ENCODE measurements at places on chromosomes 5 and 9. TPM values are rescaled to one million over a fixed set of nuclear protein-coding genes. Genes with fewer than 3 reads are reported as not detected.

- no peak overlapping the region for H3K27ac ChIP-seq
- no peaks in the 10 kb centered on the region for H3K36me3 ChIP-seq
- peaks cover 44% of the 10 kb centered on the region for H3K4me1 ChIP-seq
- DNase-seq, result no peak
Measured at GRCh38 chr9:87567983-87568382, 70.3 kb downstream of the DAPK1 start.

DNA sequence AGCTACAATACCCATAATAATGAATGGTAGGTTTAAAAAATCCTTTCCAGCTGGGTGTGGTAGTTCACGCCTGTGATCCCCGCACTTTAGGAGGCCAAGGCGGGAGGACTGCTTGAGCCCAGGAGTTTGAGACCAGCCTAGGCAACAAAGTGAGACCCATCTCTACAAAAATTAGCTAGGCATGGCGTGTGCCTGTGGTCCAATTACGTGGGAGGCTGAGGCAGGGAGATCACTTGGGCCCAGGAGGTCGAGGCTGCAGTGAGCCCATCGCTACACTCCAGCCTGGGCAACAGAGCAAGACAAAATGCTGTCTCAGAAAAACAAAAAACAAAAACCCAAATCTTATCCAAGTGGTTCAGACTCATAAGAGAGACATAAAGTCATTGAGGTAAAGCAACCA, 33.8 kb upstream of the SLC6A3 start:
- peaks cover 73% of the 10 kb centered on the region for H3K4me1 ChIP-seq
- DNase-seq, result no peak
- H3K36me3 ChIP-seq, result peaks cover 82% of the 10 kb centered on the region
- peak overlapping the region; percentile 49 for H3K27ac ChIP-seq
- no peaks in the 10 kb centered on the region for H3K27me3 ChIP-seq

DNA sequence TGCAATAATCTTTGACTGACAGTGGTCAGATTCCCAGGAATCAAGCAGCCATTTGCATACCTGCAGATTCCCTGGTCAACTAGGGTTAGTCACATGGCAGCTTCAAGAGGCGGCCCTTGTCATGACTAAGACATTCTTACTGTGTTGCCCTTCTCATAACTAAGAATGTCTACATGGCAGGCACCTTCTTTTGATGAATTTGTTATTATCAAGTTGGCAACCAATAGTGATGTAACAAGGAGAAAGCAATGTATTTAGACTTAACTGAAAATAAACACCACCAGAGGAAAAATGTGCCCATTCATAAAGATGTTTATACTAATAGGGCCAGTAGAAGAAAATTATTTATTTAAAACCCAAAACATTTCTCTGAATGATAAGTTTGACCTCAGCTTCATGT, 215.6 kb downstream of the TLE1 start:
- no peak overlapping the region for H3K27ac ChIP-seq
- no peak overlapping the region for H3K4me3 ChIP-seq
- DNase-seq, result no peak
- no peaks in the 10 kb centered on the region for H3K27me3 ChIP-seq
- H3K36me3 ChIP-seq, result no peaks in the 10 kb centered on the region

GRCh38 chr9:82560457-82560904, 502.5 kb downstream of the RASEF start:
- H3K4me1 ChIP-seq, result no peaks in the 10 kb centered on the region
- H3K4me3 ChIP-seq, result no peak overlapping the region
- DNase-seq, result peak; percentile 49
- H3K27ac ChIP-seq, result no peak overlapping the region
- H3K27me3 ChIP-seq, result no peaks in the 10 kb centered on the region
- no peaks in the 10 kb centered on the region for H3K36me3 ChIP-seq

- H3K27me3 ChIP-seq, result no peaks in the 10 kb centered on the region
- DNase-seq, result no peak
- no peak overlapping the region for H3K4me3 ChIP-seq
- H3K4me1 ChIP-seq, result no peaks in the 10 kb centered on the region
Measured at GRCh38 chr9:100725371-100725770, 147.5 kb downstream of the CAVIN4 start.

GRCh38 chr5:102554728-102555127, 55.9 kb upstream of the SLCO6A1 start:
- H3K27ac ChIP-seq, result no peak overlapping the region
- no peaks in the 10 kb centered on the region for H3K4me1 ChIP-seq
- no peaks in the 10 kb centered on the region for H3K36me3 ChIP-seq

DNA sequence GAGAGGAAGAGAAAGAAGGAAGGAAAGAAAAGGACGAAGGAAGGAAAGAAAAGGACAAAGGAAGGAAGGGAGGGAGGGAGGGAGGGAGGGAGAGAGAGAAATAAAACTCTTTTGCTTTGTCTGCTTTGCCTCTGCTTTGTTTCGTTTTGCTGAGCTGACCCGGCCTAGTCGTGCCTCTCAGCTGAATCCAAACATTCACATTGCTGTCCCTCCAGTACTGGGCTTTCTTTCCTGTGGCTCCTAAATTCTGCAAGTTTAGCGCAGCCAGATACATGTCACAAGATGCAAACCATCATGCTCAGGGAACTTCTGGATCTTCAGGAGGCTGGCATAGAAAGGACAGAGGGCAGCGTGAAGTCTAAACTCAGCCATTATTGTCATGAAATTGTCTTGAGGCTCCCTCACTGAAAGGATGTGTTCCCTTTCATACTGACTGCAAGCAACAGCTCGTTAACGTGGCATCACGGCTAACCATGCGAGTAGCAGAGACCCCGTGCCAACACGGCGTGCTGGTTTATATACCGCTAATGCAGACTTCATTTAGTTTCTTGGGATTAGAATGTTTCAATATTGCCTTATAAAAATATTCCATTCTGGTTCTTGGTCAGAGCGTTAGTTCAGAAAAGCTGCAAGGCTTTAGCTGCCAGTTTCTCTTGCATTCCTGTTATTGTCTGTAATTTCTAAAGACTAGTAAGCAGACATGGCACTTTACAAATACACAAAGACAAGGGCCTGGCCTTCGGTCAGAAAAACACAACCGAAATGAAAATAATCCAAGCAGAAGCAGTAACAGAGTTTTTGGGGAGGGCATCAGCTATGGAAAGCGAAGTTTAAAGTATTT, 94.2 kb downstream of the TMEM174 start:
- no peak overlapping the region for H3K27ac ChIP-seq
- no peaks in the 10 kb centered on the region for H3K4me1 ChIP-seq
- H3K4me3 ChIP-seq, result no peak overlapping the region
- no peaks in the 10 kb centered on the region for H3K36me3 ChIP-seq

- H3K4me1 ChIP-seq, result peaks cover 4% of the 10 kb centered on the region
- DNase-seq, result no peak
- H3K27ac ChIP-seq, result no peak overlapping the region
- H3K27me3 ChIP-seq, result no peaks in the 10 kb centered on the region
Measured at GRCh38 chr5:178548746-178549145, 41.4 kb downstream of the COL23A1 start.

- no peak for DNase-seq
- H3K27ac ChIP-seq, result peak overlapping the region; percentile 25
- H3K4me1 ChIP-seq, result peaks cover 19% of the 10 kb centered on the region
- no peaks in the 10 kb centered on the region for H3K27me3 ChIP-seq
Measured at GRCh38 chr5:14167211-14167845, 24.2 kb downstream of the TRIO start.

DNA sequence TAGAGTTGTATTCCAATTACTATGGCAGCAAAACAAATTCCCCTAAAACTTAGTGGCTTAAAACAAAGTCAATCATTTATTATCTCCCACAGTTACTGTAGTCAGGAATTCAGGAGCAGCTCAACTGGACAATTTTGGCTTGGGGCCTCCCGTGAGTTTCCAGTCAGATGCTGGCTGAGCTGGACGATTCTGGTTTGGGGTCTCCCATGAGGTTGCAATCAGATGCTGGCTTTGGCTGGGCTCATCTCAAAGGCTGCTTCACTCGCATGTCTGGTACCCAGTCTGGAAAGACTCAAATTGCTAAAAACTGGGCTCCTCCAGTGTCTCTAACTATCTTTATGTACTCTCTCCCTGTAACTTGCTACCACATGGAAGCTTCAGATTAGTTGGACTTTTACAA, 130.1 kb downstream of the C5orf15 start:
- no peaks in the 10 kb centered on the region for H3K36me3 ChIP-seq
- no peaks in the 10 kb centered on the region for H3K4me1 ChIP-seq
- no peak overlapping the region for H3K27ac ChIP-seq
- H3K27me3 ChIP-seq, result no peaks in the 10 kb centered on the region
- no peak overlapping the region for H3K4me3 ChIP-seq

DNA sequence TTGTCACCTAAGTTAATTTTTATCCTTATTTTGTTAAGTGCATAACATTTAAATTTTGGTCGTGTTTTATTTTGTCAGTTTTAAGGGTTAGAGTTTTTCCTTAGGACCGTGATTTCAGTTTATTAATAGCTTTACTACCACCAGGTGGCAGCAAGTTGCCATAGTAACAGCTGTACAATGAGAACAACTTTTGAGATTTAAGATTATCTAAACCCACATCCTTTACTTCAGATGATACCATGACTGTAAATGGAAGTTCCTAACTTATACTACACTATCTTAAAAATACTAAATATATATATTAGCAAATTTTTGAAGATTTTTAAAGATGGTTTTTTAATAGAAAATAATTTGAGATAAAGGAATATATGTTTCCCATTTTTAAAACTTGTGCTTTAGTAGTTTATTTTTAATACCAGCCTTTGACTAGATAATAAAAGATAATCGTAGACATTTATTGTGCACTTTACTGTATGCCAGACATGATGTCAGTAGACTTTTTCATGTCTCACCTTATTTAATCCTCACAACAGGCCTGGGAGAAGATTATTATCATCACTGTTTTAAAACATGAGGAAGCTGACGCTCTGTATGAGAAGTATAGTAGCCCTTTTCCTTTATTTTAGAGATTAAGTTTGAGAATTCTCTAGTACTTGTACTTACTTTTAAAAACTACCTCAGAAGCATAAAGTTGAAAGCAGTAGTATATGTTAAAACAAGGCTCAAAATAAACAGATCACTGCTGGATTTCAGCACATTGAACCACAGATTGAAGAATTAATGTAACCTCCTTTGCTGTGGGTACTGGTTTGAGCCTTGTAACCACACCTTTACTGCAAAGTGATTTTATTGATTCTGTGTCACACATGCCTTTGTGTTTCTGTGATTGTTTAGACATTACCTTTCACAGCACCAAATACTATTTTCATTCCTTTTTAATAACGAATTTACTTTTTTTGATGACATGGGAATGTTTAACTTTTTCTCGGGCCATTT, 27.5 kb downstream of the SREK1 start:
- peaks cover 86% of the 10 kb centered on the region for H3K36me3 ChIP-seq
- H3K27me3 ChIP-seq, result no peaks in the 10 kb centered on the region
- H3K27ac ChIP-seq, result no peak overlapping the region
- no peaks in the 10 kb centered on the region for H3K4me1 ChIP-seq
- no peak for DNase-seq
- no peak overlapping the region for H3K4me3 ChIP-seq

DNA sequence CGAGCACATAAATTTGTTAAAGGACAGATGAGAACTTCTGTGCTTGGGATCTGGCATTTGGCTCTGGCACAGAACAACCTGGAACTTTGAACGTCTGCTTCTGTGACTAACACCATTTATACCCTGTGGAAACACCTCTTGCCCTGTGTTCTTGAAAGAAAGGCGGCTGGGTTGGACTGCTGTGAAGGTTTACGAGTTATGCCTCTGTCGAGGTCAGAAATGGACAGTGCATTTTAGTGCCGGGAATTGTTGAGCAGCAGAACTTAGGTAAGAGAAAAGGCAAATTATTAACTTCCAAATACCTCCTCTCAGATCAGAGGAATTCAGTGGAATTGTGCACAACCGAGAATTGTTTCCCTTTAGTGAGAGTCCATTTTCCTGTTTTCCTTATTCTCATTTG, 14.1 kb upstream of the INIP start:
- H3K4me1 ChIP-seq, result no peaks in the 10 kb centered on the region
- H3K36me3 ChIP-seq, result no peaks in the 10 kb centered on the region
- no peak for DNase-seq
- H3K27me3 ChIP-seq, result no peaks in the 10 kb centered on the region

DNA sequence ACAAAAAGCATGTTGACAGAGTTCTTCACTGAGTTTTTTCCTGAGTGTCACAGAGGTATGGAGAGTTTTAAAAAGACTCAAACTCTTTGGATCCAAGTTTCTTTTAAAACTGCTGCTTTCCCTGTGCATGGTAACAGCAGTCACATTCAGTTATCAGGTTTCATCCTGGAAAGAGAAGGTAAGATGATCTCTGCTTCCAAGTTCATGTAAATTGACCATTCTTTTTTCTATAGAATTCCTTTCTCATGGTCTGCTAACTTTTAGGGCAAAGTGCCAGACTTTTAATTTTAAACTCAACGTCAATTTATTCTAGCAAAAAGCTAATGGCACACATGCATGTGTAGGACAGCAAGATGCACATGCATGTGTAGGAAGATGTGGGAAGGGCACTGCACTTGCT, 52.5 kb upstream of the PRLR start:
- H3K27ac ChIP-seq, result no peak overlapping the region
- no peaks in the 10 kb centered on the region for H3K4me1 ChIP-seq
- no peak overlapping the region for H3K4me3 ChIP-seq

DNA sequence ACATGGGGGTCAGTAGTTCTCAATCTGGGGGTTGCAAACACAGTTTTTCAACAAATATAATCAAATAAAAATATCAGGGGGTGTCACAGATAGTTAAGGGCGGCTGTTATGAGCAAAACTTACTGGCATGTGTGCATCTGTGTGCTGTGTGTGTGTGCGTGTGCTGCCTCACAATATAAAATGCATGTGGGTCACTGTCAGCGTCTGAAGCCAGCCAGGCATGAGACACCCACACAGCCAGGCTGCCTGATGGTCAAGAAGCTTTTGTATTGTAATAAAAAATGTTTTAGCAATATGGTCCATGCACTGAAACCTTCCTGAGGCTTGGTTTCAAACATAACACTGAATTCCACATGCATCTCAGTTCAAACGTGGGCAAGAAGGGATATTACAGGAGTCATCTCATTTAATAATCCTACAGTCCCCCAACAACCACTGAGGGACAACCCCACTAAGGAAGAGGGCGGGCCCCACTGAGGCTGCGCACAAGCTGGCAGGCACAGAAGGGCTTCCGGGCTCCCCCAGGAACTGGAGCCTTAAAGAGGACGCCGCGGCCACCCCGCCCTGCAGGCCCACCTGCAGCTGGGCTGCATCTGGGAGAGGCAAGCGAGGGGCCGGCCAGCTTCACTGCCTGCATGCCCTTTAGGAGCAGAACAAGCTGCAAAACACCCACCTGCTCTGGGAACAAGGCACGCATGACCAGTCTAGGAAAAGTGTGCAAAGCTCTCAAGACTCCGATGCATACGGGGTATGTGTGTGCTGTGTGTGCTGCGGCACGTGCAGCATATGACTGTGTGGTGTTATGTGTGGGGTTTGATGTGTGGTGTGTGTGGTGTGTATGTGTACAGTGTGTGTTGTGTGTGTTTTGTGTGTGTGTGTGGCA, 14.1 kb downstream of the SEMA4D start:
- peaks cover 21% of the 10 kb centered on the region for H3K4me1 ChIP-seq
- peaks cover 9% of the 10 kb centered on the region for H3K36me3 ChIP-seq
- no peak overlapping the region for H3K4me3 ChIP-seq
- no peak overlapping the region for H3K27ac ChIP-seq
- no peaks in the 10 kb centered on the region for H3K27me3 ChIP-seq

MLANA gene
- not detected for total RNA-seq

GOLGA1 gene
- total RNA-seq, result 15.4 TPM

TXNDC8 gene
- not detected for total RNA-seq

NRARP gene
- total RNA-seq, result 11.3 TPM

SIMC1 gene
- 13.4 TPM for total RNA-seq

MYMK gene
- not detected for total RNA-seq

FOXD4 gene
- total RNA-seq, result 0.71 TPM
